ENCODE measurements at places on chromosomes 2 and 18.

- no peak for DNase-seq
Measured at GRCh38 chr2:59440491-59440890, 1113.0 kb downstream of the BCL11A start.

- DNase-seq = peak; percentile 20
Measured at GRCh38 chr2:74379851-74380789, at the start of gene DCTN1. Gene DCTN1 (minus strand): TSS chr2:74380311. CDS start chr2:74380037, 274 bp downstream.

GRCh38 chr18:35973650-35974049, 1.2 kb downstream of the RMP24 start:
- DNase-seq = no peak

DNA sequence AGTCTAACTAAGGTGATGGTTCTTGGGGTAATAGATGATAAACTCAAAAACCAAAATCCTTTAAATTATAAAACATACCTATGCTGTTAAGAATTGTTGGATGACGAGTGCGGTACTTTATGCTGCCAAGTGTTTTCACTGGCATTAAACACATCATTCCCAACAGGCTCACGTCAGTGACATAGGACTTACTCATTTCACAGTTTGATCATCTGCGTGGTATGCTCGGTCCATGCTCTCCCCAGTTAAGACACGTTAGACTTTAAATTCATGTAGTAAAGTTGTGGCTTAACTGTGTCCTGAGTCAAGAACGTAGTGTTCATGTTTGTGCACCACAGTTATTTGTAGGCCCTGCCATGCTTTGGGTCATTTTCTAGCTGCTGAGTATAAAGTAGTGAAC, 125.6 kb upstream of the MYT1L start:
- no peak for DNase-seq

DNA sequence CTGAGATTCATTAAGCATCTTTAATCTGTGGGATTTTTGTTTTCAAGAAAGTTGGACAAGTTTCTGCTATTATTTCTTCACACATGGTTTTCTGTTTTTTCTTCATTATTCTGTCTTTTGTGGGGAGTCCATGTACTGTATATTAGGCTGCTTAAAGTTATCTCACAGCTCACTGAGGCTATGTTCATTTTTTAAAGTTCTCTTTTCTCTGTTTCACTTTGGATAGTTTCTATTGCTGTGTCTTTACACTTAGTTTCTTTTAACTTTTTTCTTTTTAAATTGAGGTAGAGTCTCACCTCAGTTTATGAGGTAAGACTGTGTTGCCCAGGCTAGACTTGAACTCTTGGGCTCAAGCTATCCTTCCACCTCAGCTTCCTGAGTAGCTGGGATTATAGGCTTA, 8.6 kb downstream of the OSBPL6 start:
- no peak for DNase-seq

GRCh38 chr2:28128281-28128950, 237.9 kb downstream of the BABAM2 start:
- DNase-seq = no peak

- no peak for DNase-seq
Measured at GRCh38 chr2:201733544-201733943, 35.1 kb upstream of the MPP4 start.

DNA sequence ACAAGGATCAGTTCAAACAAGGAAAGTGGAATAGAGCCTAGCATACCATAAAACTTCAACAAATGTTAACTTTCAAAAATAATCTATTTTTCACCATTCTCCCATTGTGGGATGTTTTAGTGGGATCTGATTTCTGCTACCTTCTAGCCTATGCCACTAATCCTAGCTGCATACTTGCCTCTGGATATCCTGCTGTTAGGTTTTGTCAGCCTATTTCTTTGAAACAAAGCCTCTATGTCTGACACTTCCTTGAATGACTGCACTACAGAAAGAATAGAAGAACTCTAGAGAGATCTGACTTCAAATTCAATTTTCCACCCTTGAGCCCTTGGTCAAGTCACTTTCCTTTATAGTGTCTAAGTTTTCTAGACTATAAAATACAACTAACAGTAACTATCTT, 291.5 kb downstream of the PTH2R start:
- DNase-seq = no peak

GRCh38 chr2:2252179-2252578, 78.9 kb downstream of the MYT1L start:
- no peak for DNase-seq

GRCh38 chr2:223532161-223532560, 70.0 kb downstream of the SCG2 start:
- DNase-seq = no peak

GRCh38 chr2:27591745-27592144, 8.9 kb downstream of the ZNF512 start:
- no peak for DNase-seq

DNA sequence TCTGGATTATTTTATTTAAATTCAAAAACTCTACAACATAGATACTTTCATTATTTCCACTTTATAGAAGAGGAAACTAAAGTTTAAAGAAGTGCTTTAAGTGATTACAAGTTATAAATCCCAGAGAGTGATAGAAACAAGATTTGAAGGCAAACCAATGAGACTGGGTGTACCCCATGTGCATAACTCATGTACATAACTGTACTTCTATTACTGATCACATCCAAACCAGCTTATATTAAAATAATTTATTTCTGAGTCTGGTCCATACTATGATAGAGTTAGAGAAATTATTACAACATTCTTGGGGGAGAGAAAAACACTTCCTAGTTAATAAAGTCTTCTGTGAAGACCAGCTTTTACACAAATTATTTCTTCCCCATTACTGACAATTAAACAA, 221.4 kb downstream of the EXOC6B start:
- DNase-seq = no peak

- DNase-seq = peak; percentile 3
Measured at GRCh38 chr2:129748653-129749052, 230.8 kb upstream of the RAB6C start.

DNA sequence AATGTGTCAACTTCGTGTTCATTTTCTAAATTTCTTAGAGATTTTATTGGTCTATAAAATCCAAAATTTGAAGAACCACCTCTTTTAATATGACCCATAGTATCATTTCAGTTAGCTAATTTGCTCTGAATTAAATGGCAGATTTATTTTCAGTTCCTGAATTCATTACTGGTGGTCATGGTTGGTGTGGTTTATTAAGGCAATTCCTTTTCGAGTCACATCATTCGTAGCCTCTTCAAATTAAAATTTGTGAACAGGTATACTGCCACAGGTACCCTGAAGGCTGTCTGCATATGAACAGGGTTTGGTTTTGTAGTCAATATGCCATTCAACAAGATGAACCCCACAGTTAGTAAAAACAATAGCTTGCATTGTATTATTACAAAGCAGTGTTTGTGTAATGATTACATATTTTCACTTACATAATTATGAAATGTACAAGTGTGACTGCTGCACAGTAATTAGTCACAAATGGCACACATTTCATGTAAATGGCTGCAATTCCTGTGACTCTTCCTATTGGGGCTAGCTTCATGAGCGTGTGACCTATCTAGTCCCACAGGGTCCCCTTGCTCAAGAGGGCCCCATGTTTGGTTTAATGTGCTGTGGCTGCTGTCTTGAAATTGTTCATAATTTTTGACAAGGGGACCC, 48.9 kb downstream of the CDC42EP3 start:
- no peak for DNase-seq

DNA sequence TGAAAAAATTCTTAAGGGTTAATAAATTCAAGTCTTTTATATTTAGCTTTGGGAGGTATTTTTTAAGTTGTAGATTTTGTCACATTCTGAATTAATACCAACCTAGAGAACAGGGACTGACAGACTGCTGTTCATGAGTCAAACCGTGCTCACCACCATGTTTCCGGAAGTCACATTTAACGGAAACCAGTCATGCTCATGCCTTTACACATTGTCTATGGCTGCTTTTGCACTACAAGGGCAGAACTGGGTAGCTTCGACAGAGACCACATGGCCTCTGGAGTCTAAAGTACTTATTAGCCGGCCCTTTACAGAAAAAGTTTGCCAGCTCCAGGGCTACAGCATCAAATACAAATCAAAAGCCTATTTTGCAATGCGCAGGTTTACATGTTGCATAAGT, 33.3 kb downstream of the LONRF2 start:
- DNase-seq = no peak

- DNase-seq = no peak
Measured at GRCh38 chr18:36759167-36759776, 69.5 kb downstream of the TPGS2 start.
